ENCODE measurements at places on chromosomes 11 and 22.
A peak's percentile ranks its signal among the peaks of the same experiment; 100 is the strongest.

DNA sequence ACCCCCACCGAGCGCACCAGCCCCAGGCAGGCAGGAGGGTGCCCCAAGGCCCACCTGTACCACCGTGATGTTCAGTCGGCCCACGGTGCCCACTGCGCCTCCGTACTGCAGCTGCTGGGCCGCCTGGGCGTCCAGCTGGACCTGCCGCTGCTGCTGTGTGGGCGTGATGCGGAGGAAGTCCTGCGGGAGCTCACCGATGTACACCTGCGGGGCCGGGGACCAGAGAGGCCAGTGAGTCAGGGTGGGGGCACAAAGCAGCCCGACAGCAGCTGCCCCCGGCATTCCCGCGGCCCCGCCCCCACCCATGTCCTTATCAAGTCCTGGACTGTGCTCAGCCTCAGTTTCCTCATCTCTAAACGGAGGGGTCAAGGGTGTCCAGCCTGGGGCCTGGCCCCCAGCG, 13.8 kb downstream of the TOLLIP start:
- no peak for DNase-seq

- DNase-seq: no peak
Measured at GRCh38 chr11:67999201-67999629, 4.7 kb downstream of the UNC93B1 start.

DNA sequence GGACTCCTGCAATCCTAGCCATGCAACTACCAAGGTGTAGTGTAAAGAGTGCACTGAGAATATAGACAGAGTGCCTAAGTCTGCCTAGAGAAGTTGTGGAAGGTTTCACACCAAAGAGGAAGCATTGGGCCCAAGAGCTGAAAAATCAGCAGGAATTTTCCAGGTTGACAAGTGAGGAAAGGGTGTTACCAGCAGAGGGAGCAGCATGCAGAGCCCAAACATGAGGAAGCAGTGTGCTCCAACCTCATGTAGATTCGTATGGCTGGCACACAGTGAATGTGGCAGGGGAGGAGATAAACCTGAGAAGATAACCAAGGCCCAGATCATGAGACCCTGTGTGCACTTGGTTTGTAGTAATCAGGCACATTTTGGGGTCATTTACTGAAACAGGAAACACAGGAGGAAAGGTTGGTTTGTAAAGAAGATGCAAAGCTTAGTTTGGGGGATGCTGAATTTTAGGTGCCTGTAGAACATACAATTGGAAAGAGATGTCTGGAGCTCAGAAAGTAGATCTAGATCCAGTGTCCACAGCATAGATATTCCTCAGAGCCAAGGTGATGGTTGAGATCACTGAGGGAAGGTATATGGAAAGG, 1.7 kb downstream of the HPX start:
- DNase-seq: peak; percentile 74

GRCh38 chr11:35934271-35934670, 9.6 kb upstream of the LDLRAD3 start:
- DNase-seq: no peak

DNA sequence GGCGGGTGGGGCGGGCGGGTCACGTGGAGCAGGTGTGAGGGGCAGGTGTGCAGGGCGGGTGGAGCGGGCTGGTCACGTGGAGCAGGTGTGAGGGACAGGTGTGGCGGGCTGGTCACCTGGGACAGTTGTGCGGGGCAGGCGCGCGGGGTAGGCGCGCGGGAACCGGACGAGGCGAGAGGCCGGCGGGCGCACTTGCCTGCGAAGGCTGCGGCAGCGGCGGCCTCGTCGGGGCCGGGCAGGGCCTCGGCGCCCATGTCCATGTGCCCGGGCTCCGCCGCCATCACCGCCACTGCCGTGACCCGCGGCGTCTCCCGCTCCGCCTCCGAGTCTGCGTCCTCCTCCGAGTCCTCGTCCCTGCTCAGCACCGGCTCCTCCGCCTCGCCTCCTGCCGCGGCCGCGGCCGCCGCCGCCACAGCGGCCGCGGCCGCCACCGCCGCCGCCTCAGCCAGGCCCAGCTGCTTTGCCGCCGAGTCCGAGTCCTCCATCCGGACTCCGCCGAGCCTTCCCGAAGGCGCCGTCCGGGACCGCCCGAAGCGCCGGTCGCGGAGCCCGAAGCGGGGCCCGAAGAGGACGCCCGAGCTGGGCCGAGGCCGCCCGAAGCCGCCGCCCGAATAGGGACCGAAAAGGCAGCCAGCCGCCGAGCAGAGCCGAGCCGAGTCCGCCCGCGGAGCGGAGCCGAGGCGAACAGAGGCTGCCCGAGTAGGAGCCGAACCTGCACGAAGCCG, at the start of gene DEAF1:
TSS of gene DEAF1 (minus strand) at position 660 of the 725 bp plus-strand sequence. CDS start at position 485, 175 bp downstream.
- peak; percentile 95 for DNase-seq

DNA sequence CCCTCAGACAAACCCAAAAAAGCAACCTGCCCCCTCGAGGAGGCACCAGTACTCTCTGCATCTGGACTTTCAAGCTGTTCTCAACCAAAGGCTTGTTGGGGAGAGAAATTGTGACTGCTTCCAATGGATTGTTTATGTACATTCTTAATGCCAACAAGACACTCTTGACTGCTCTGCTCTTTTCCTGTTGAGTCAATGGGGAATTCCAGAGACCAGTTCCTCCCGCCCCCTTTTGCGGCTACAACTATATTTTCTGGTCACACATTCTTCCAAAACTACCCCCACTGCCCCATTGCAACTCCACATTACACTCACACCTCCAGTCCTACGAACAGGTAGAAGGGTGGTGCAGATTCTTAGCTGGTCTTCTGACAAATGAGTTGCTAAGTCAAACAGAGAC, 187.0 kb downstream of the DSCAML1 start:
- no peak for DNase-seq

DNA sequence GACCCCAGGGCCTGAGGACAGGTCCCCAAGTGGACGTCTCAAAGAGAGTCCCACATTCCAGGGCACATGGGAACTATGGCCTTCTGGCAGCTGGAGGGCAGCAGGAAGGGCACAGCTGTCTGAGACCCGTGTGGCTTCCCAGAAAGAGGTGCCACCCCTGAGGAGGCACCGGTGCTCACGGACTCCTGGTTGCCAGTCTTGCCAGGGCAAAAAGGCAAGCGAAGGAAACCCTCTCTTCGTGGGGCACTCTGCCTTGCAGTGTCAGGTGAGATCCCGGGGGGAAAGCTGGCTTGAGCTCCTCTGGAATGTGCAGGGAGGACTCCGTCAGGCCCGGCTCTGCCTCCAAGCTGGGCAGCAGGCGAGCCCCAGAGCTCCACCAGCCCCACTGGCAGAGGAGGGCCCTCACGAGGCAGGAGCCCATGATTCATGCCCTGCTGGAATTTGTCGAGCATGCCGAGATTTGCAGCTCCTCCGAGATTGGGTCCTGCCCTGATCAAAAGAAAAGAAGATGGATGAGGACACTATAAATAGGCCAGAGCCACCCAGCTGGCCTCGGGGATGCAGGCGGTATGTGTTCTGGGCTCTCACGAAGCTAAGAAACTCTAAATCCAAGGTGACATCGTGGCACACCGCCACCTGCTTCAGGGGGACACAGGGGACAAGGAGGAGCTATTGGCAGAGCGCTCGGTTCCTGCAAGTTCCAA, 9.9 kb upstream of the CELSR1 start:
- no peak for DNase-seq

- no peak for DNase-seq
Measured at GRCh38 chr22:49677495-49677889, 150.2 kb downstream of the BRD1 start.

- DNase-seq: no peak
Measured at GRCh38 chr11:32374261-32374711, 61.1 kb downstream of the WT1 start.

- DNase-seq: no peak
Measured at GRCh38 chr11:69161117-69161407, 5.3 kb downstream of the SMIM38 start.

GRCh38 chr22:31143038-31143437, 2.7 kb upstream of the PLA2G3 start:
- DNase-seq: no peak

- DNase-seq: no peak
Measured at GRCh38 chr11:92707665-92708064, 261.8 kb upstream of the MTNR1B start.

DNA sequence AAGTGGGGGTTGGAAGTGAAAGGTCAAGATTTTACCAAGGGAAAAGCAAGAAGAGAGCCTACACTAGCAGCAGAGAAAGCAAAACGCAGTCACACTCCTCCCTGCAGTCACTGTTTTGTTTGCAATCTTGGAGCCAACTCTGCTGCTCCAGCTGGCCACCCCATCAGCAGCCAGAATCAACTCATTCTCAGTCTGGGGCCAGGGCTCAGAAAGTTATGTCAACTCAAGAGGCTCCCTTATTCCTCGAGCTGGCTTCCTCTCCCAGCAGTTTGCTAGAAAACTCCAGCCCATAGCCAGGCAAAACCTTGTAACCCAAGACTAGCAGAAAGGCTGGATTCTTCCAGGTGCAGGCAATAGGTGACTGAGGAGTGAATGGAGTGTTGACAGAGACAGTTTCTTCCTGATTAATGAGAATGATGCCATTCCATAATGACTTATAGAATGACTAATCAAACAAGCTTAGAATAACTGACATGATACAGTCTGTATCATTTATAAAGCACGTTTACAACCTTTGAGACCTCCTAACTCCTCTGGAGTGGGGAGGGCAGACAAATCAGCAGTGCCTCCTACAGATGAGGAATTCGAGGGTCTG, 53.4 kb downstream of the P4HA3 start:
- peak; percentile 10 for DNase-seq

GRCh38 chr11:126751242-126751641, 249.3 kb downstream of the KIRREL3 start:
- no peak for DNase-seq

DNA sequence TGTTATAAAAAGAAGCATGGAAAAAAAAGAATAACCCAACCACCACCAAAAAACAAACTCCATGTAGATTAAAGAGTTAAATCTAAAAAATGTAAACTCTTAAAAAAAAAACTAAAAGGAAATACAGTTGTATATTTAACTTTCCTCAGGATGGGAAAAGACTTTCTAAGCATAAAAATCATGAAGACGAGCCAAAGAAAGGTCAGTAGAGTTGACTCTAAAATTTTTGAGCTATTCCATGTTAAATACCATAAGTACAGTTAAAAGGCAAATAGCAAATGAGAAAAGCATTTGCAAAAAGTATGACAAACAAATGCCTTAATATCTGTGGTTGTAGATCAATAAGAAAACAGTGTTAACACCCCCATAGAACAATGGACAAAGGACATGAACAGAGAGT, 28.0 kb upstream of the C11orf96 start:
- DNase-seq: no peak

DNA sequence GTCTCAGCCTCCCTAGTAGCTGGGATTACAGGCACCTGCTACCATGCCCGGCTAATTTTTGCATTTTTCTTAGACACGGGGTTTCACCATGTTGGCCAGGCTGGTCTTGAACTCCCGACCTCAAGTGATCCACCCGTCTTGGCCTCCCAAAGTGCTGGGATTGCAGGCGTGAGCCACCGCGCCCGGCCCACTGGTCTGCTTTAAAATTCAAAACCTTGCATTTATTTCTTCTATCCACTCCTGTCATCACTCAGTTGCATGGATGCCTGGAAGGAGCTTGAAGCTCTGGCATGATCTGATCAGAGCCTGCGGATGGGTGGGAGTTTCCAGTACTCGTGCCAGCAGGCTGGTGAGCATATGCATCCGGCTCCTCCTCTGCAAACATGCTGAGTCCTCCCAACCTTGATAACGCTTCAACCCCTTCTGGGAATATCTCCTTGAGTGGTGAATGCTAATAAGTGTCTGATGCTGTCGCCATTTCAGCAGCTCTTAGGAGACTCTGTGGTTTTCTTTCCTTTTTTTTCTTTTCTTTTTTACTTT, 39.6 kb downstream of the UBASH3B start:
- no peak for DNase-seq

GRCh38 chr11:59678118-59678812, 9.4 kb upstream of the PATL1 start:
- DNase-seq: no peak

DNA sequence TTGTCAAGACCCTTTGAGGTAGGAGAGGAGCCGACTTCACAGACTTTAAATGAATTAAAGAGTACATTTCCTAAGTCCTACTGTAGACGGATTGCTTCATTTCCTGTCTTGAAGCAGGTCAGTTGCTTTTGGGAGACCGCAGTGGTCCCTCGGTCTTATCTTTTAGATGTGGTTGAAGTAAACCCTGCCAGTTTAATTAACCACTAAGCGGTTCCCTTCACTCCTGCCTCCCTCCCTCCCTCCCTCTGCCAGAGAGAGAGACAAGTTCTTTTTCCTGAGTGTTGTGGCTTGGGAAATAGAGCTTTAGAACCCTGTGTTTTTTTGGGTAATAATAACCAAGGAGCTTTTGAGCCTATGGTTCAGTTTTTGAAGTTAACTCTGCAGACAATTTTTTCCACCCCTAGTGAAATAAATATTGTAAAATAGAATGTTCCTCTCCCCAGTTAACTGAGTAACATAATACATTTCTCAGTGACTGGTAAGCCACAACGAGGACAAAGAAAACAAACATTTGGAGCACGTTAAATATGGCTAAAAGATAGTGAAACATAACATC, 147.5 kb downstream of the LDLRAD3 start:
- no peak for DNase-seq

All from cerebellum (tissue), 4 donors.